Occipital lobe (tissue), 3 donors: ENCODE measurements at places on chromosomes 1 and 21. TPM values are rescaled to one million over a fixed set of nuclear protein-coding genes. Genes with fewer than 3 reads are reported as not detected.

SAMSN1 gene
- total RNA-seq, result 5.8 TPM

AKIRIN1 gene
- 57.2 TPM for total RNA-seq

- no peak for DNase-seq
These were observed 32.8 kb downstream of the SLC37A1 start for GRCh38 chr21:42546433-42546832.

DNA sequence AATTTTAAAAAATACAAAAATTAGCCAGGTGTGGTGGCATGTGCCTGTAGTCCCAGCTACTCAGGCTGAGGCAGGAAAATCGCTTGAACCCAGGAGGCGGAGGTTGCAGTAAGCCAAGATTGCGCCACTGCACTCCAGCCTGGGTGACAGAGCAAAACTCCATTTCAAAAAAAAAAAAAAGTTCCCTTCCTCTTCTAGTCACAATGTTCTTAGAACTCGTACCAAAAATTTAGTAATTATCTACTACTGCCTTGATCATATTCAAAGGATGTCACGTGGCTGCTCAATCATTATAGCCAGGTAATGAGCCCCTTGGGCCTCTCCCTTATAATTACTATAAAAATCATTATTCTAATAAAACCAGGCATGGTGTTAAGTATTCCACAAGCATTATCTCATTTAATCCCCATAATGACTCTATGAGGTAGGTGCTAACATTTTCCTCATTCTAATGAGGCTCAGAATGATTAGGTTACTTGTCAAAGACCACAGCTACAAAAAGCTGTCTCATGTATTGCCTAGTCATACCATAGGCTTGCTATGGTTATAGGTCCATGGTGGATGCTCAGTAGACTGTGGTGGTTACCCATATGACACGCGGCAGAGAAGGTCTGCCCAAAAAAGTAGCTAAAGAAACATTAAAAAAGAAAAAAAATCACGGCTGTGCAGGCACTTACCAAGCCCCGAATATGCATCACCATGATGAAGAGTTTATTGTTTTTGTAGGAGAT, 15.5 kb upstream of the PPP1R15B start:
- DNase-seq, result no peak

DNA sequence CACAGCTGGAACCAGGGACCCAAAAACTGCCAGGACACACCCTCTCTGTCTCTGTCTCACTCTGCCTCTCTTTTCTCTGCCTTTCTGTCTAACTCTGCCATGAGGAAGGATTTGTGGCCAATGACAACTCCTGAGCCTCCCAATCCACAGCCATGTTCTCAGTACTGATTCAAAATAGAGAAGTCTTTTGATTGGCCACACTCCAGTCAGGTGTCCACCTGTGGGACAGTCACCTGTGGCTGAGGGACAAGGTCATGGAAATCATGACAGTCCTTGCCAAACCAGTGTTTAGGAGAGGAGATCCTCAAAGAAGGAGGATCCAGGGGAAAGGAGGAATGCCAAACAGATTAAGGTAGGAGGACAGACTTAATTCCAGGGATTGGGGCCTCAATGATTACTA, 15.8 kb downstream of the TINAGL1 start:
- no peak for DNase-seq

DNA sequence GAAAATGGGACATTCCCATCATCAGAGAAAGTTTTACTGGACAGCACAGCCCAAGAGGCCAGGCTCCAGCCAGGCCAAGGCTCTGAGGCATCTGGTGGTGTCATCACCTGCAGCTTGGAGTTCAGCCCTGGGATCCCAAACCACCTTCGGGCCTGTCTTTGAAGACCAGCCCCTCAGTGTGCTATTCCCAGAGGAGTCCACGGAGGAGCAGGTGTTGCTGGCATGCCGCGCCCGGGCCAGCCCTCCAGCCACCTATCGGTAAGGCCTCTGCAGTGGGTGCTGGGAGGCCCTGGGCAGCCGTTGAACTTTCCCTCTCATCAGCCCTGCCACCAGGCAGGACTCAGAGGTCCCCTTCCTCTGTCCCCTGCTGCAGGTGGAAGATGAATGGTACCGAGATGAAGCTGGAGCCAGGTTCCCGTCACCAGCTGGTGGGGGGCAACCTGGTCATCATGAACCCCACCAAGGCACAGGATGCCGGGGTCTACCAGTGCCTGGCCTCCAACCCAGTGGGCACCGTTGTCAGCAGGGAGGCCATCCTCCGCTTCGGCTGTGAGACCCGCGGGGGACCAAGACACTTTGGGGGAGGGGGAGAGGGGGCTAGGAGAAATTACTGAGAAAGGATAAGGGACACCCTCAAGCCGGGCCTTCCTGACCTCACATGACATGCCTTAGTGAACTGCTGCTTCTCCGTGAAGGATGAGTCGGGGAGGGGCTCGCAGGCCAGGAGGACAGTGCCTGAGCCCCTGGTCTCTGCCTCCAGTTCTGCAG, 15.0 kb downstream of the CNTN2 start:
- no peak for DNase-seq

GRCh38 chr1:11740258-11741192, 4.6 kb downstream of the AGTRAP start:
- no peak for DNase-seq

- DNase-seq, result no peak
These were observed 346.9 kb upstream of the DAB1 start for GRCh38 chr1:57770772-57771171.
